ENCODE measurements at places on chromosomes 12 and 14.
A peak's percentile ranks its signal among the peaks of the same experiment; 100 is the strongest.

- DNase-seq, result no peak
These were observed 67.2 kb upstream of the HMGA2 start for GRCh38 chr12:65756956-65757511.

DNA sequence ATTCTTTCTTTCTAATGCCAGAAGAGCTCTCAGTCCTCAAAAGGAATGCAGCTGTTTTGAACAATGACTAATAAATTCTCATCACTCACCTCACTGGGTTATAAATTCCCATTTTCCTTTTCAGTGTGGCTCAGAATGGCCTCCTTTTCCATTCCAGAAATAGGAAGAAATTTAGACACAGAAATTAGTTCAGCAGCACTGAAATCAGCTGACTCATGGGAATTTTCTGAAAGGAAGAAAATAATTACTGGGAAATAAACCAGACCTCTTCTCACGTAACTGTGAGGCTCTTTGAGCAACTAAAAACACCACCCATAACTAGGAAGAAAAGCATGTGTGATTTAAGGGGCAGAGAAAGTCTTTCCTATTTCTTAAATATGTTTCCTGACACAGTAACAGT is 23.8 kb downstream of the CD163 start:
- DNase-seq, result no peak

- DNase-seq, result no peak
These were observed 8.4 kb upstream of the MLEC start for GRCh38 chr12:120678572-120678971.

DNA sequence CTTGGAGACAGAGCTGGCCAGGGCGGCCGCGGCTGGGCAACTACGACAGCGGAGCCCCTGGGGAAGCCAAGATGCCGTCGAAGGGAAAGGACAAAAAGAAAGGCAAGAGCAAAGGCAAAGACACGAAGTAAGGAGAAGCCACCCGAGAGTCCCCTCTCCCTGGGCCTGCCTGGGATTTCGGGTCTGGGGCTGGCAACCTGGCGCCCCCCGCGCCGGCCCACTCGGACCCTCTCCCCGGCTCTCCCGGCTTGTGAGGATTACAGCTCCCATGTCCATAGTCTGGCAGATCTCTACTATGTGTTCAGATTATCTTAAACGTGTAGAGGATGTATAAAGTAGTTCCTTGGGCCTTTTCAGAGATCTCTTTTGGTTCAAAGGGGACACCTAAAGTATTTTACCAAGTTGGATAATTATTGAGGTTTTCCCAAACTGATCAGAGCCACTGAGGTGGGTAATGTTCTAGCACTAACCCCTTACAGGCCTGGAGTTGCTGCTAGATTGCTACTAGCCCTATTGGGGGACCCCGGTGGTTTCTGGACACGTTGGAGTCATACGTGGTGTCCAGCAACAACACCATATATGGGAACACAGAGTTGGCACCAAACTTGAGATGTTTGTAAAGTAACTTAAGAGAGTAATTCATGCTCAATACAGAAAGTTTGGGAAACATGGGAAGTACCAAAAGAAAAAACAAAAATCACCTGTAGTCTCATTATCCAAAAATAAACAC is 424 bp downstream of the BBOF1 start:
- DNase-seq, result no peak

DNA sequence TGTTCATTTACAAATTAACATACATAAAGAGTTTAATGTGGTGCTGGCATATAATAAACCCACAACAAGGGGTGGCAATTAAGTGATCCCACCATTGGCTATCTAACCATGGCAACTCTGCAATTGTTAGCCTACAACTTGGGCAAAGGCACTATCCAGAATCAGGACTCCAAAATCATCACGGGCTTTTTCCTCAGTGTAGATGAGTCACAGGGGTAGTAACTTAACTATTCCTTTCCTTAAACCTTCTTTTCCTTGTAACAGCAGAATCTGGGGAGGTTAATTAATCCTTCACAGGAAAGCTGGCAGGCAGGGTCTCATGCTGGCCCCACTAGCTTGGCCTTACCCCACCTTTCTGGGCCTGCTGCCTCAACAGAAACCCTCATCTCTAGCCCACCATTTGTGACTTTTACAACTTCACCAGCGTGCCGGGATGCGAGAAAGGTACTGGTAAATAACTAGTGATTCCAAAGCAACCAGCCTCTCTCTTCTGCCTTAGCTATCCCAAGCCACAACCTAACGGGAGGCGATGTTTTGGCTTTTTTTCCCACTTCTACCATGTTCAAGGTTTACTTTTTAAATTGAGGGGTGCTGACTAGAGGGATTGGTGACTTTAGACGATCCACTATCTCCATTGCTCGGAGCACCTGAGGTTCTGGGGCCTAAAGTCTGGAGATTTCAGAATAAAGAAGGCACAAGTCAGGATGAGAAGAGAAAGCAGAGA is 744 bp downstream of the ATP5MC2 start:
- no peak for DNase-seq

GRCh38 chr12:6914246-6914946 is at the start of gene ENO2:
ENO2 (plus strand) TSS chr12:6914580; CDS start chr12:6915833, 1,253 bp downstream.
- DNase-seq, result peak; percentile 61

- no peak for DNase-seq
These were observed 15.7 kb downstream of the OR10P1 start for GRCh38 chr12:55652352-55652751.

DNA sequence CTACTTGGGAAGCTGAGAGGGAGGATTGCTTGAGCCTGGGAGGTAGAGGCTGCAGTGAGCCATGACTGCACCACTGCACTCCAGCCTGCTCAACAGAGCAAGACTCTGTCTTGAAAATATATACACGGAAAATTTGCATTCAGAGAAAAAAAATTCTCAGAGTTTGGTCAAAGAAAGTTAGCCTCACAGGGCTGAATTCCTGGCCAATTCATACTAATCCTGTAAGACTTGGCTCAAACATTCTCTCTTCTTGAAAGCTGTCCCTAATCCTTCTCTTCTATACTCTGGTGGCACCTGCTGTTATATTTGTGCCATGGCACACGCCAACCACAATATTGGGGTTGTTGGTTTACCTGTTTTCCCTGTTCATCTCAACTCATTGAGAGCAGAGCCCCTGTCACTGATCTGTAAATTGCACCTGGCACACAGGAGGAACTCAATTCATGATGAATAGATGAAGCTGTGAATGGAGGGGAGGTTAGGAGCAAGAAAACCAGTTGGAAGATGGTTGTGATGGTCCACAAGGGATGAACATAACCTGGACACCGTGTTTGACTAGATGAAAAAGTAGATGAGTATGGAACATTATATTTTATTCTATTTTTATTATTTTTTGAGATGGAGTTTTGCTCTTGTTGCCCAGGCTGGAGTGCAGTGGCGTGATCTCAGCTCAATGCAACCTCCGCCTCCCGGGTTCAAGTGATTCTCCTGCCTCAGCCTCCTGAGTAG is 36.8 kb upstream of the SPTSSA start:
- no peak for DNase-seq

- DNase-seq, result no peak
These were observed 47.6 kb downstream of the TMEM132C start for GRCh38 chr12:128314611-128315010.

DNA sequence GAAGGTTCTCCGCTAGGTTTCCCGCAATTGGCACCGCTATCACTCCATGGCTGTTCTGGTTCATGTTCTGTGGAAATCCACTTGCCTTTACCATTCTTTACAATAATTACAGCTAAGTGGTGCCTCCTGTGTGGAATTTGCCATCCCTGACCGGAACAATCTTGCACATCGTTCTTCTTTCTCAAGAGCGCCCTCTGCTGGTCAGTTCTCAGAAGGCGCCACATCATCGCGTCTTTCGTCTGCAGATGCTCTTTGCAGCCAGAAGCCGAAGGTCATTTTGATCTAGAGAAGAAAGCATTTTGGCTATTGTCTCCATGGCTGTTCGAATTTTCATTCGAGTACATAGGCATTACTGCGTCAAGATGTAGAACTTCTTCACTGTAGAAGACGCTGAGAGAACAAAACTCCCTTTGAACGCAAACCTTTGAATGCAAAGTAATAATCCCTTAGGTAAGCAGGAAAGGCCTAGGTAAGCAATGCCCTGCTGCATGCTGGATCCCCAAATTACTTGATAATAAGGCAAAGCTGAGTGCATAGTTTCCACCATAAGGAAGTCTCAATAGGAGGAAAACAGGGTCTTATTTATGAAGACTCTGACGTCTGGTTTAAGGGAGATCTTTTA is 10.1 kb upstream of the RTRAF start:
- peak; percentile 88 for DNase-seq

DNA sequence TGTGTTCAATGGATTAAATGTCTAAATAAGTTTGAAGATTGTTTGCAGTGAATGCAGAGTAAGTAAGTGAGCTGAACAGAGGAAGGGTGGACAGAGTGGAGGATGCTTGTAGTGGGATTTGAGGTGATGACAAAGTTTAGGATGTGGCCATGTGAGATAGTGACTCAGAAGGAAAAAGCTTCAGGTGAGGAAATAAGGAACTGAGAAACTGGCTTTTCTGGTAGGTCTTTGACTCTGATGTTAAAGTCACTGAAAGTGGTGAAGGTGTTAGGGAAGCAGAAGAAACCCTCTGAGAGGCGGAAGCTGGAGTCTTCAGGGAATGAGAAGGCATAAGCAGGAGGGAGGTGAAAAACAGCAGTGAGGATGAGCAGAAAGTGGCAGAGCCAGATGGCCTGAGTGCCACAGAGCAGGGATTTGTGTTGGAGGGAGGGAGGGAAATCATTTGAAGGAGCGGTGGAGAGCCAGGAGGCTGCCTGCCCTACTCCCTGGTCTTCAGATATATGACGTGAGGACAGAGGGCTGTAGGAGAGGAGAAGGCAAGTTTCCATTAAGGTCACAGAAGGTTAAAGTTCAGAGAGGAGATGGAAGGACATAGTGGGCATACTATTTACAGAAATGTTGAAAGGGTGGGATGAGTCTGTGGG is 24.8 kb downstream of the RGS6 start:
- DNase-seq, result no peak

DNA sequence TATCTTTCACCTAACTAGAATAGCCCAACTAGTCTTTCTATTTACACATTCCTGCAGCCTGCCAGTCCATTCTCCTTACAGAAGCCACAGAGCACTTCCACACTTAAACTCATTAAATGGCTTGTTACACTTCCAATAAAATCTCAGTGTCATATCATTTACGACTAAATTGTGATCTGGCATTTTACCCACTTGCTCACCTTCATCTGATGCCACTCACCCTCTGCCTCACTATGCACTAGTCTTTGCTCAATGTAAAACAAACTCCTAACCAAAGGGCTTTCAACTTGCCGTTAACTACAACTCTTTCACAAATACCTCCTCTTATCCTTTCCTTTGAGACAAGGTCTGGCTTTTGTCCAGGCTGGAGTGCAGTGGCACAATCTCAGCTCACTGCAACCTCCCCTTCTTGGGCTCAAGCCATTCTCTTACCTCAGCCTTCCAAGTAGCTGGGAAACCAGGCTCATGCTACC is 24.1 kb downstream of the YAF2 start:
- DNase-seq, result no peak

GRCh38 chr14:22978981-22979671 is 3.2 kb downstream of the AJUBA start:
- DNase-seq, result no peak

GRCh38 chr12:60935981-60936761 is 1324.0 kb upstream of the USP15 start:
- no peak for DNase-seq

GRCh38 chr12:104072099-104072498 is 7.8 kb downstream of the HCFC2 start:
- DNase-seq, result no peak

GRCh38 chr14:75995372-75996041 is 9.9 kb downstream of the IFT43 start:
- DNase-seq, result no peak

DNA sequence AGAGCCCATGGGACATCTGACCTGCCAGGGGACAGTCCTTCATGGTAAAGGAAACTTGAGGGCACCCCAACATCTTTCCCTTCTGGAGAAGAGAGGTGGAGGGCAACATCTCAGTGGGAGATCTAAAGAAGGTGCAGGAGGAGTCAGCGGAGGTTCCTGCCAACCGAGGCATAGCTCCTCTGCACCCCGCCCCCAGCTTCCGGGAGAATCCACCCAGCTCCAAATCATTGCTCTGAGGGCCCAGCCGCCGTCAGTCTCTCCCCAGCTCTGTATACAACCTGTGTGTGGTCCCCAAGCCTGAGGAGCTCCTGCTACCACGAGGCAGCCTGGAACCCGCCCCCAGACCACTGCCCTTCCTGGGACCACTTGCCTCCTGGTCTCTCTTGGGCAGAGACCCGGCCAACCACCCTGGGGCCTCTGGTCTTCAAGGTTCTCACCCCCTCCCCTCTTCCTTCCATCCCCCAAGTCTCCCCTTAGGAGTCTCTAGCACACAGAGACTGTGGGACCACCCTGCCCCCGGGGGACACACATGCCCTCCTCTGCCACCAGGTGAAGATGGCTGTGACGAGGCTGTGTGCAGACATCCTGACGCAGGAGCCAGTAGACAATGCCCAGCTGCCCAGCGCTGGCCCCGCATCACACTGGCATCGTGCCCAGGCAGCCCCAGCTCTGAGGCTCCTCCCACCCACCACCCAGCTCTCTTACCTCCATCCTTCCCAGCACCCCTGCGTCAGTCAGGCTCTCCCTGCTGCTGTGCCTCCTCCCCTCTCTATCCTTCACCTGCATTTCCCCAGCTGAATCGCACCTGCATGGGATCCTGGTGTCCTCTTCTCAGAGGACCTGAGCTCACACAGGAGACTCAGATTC is 13.0 kb upstream of the NUDT14 start:
- DNase-seq, result no peak

DNA sequence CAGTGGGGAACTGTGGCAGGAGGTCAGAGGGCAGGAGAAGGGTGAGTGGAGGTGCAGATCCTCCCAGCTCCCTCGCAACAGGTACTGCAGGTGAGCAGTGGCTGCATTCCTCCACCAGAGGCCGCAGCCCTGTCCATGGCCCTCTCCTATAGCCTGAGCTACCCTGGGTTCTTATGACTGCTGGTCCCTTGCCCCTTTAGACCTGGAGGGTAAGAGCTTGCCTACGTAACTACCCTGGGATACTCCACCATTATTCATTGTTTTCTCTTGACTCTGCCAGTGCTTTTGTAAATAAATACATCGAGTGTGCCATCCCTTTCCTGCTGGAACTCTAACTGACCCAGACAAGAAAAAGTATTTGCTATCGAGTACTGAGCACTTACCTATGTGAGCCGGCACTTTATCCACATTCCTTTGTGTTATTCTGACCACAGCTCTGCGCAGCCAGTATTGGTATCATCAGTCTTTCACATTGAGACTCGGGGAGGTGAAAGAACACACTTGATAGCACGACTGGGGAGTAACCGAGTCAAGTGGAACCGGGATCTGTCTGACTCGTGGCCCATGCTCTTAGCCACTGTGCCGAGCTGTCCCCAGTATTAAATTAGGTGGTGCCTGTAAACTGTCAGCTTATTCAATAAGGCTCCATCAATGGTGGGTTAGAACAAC is 38.5 kb downstream of the LTBP2 start:
- DNase-seq, result no peak

DNA sequence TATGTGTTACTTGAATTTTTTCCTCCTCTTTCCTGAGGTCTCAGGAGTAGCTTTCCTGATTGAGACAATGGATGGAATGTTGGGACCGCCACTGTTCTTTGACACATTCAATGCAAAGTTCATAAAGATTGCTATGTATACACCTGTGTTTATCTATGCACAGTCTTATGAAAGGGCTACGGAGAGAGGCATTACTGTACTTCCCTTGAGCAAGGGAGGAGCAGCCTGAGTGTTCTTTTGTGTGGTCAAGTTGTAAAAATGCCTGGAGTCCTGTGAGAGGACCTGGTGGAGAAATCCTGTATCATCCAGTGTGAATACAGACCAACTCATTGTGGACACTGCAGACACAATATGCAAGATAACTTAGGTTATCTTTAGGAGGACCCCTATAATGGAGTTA is 1.2 kb downstream of the SRGAP1 start:
- no peak for DNase-seq

Data from liver (tissue), 10 donors.